Stimulated activated naive B cell treated with anti-CD40 and anti-IgM and Interleukin-4, amounts not matched to agents 10 μg/mL and 1 μg/mL and 100 μg/mL, for 72 hours (primary cell): ENCODE measurements at places on chromosomes 1 and 21.
A peak's percentile ranks its signal among the peaks of the same experiment; 100 is the strongest.

DNA sequence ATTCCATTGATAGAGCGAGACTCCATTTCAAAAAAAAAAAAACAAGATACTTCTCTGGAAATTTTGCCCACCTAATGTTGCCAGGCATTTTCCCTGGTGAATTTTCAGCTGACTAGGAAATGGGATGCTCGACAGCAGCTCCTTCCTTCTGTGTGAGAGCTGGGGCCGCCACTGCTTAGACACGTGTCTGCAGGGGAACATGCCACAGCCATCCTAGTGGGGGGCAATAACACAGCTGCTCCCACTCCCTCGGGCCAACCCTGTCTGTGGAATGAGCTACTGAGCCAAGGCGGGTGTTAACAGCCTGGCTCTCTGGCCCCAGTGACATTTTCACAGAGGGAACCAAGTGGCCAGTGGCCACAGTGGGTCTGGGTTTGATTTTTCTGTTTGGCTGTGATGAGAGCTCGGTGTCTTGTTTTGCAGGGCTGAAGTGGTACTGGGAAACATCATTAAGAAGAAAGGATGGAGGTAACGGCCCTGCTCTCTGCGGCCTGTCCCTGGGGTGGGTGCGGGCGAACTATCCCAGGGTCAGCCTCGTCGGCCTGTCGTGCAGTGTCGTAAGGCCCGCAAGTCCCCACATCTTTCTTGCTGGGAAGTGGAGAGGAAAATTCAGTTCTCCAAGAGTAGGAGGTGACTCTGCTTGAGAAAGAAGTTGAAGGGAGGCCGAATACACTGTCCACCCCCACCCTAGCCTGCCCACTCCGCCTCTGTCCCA lies 39.2 kb downstream of the KCNAB2 start:
- DNase-seq = no peak

DNA sequence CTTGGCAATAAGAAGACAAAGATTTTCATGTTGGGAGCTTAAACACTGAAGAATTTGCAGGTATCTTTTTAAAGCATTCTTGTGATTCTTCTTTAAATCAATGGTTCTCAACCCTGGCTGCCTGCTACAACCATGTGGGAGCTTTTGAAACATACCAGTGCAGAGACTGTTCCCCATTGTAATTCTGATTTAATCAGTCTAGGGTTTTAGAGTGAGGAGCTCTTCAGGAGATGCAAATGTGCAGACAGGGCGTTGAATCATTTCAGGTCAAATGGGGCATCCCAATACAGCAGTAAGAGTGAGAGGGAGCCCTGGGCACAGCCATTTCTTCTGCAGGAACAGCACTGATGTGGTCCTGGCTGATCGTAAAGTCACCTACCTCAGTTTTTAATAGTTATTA lies 24.3 kb downstream of the KCNJ6 start:
- DNase-seq = no peak

DNA sequence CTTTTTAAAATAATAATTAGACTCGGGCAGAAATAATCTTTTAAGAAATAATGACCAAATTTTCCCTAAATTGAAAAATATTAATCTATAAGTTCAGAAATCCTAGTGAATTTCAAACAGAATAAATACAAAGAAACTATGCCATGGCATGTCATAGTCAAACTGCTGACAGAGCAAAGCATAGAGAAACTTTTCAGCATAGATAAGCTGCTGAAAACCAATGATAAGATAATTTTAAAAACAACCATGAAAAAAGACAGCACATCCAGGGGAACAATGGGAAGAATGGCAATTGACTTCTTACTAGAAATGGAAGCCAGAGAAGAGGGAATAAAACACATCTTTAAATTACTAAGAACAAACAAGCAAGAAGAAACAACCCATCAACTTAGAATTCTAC lies 19.8 kb downstream of the CD1D start:
- no peak for DNase-seq

DNA sequence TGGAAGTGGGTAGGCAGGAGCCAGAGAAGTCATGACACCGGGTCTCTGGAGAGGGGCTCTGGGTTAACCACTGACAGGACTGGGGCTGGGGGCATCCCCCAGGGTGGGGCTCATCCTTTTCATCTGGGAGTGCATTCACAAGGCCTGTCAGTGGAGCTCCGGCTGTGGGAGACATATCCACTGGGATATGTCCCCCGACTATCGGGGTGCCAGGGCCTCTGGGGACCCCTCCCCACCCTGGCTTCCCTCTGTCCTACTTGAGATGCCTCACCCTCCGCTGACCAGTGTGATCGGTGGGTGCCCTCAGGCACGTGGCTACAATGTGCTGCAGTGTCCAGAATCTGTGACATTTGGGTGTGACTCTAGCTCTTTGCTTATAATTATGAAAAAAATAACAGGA lies 92.3 kb upstream of the CD34 start:
- no peak for DNase-seq

GRCh38 chr1:92376345-92376744 lies 77.5 kb downstream of the RPAP2 start:
- no peak for DNase-seq

GRCh38 chr21:39885119-39885848 lies 18.0 kb downstream of the PCP4 start:
- no peak for DNase-seq

DNA sequence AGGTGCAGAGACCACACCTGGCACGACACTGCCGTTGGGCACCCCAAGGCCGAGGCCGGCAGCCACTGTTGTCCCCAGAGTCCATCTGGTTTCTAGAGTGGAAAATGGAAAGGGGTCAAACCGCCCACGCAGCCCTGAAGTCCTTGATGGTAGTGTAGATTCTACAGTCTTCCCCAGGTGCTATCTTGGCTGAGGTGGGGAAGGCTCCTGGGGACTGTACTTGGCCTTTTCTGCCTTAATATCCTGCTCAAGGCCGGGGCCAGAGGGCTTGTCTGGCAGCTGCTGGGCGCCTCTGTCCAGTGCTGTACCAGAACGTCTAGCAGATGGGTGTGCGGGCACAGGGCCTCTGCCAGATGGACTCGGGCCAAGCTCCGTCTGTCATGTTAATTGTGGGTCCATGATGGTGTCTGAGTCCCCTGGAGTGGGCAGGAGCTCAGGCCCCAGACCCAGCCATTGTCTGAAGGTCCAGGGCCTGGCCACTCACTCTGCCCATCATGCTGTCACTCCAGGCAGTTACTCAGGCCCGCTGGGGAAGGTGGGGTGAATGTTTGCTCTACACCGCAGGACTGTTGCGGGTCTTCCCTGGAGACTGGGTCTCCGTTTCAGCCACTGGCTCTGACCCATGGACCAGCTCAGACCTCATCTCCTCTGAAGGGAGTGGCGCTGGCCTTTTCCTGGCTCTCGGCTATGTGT lies 161.9 kb upstream of the COL6A1 start:
- DNase-seq = no peak

GRCh38 chr1:91754348-91754747 lies 131.6 kb downstream of the TGFBR3 start:
- DNase-seq = no peak

DNA sequence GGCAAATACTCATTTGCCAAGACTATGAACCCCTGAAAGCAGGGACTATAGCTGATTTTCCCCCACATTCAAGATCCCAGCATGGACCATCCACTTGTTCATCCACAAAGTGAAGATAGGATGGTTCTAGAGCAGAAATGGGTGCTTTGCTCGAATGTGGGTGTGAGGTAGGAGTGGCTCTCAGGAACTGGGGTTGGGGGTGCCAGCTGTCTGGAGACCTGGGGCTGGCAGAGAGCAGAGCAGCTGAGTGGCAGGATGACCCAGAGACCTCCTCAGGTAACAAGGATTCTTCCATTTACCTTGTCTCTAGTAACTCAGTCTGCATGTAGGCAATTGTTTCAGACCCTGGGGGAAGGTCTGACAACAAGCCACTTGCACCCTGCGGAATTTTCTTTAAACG lies 6.0 kb downstream of the S100A9 start:
- no peak for DNase-seq

- DNase-seq = no peak
Measured at GRCh38 chr1:175071276-175071943, 3.8 kb downstream of the TNN start.

- DNase-seq = peak; percentile 33
Measured at GRCh38 chr1:181104790-181105133, 16.3 kb downstream of the IER5 start.
